ENCODE measurements at places on chromosomes 16 and 17. TPM values are rescaled to one million over a fixed set of nuclear protein-coding genes. Genes with fewer than 3 reads are reported as not detected.
A peak's percentile ranks its signal among the peaks of the same experiment; 100 is the strongest.

GRCh38 chr17:42555122-42555622, 2.4 kb downstream of the HSD17B1 start:
- peaks cover 29% of the 10 kb centered on the region for H3K4me1 ChIP-seq
- H3K36me3 ChIP-seq = no peaks in the 10 kb centered on the region
- H3K4me3 ChIP-seq = peak overlapping the region; percentile 93
- peak overlapping the region; percentile 81 for H3K27ac ChIP-seq
- no peaks in the 10 kb centered on the region for H3K27me3 ChIP-seq

- H3K4me3 ChIP-seq = no peak overlapping the region
- no peaks in the 10 kb centered on the region for H3K27me3 ChIP-seq
Measured at GRCh38 chr16:71572497-71573116, 4.3 kb downstream of the TAT start.

ASPHD1 gene
- not detected for total RNA-seq

DNA sequence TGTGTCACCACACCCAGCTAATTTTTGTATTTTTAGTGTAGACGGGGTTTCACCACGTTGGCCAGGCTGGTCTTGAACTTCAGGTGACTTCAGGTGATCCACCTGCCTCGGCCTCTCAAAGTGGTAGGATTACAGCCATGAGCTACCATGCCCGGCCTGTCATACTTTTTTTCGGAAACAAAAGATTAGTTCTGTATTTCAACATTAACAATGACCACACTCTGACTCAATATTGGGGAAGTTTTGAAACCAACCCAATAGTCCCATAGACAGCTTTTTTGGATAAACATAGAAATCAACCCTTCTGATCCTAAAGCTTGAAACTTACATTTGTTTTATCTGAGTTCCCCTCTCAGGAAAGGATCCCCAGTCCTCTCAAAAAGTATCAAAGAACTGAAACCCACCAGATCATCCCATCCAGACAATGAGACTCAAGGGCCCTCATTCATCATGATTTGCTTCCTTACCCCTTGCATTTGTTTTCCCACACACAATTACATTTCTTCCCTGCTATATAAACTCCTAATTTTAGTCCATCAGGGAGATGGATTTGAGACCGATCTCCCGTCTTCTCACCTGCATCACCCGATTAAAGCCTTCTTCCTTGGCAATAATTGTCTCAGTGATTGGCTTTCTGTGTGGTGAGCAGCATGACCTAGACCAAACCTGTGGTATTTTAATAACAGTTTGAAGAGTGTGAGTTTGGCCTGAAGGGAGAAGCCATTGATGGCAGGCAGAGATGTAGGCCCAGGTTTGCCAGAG, 7.2 kb upstream of the AGRP start:
- peaks cover 8% of the 10 kb centered on the region for H3K4me1 ChIP-seq
- H3K27me3 ChIP-seq = no peaks in the 10 kb centered on the region
- no peak overlapping the region for H3K4me3 ChIP-seq
- no peak overlapping the region for H3K27ac ChIP-seq
- no peak for DNase-seq

- no peak overlapping the region for H3K27ac ChIP-seq
- H3K27me3 ChIP-seq = no peaks in the 10 kb centered on the region
- peaks cover 70% of the 10 kb centered on the region for H3K36me3 ChIP-seq
- DNase-seq = no peak
- H3K4me3 ChIP-seq = no peak overlapping the region
Measured at GRCh38 chr16:16141141-16141540, 82.2 kb downstream of the ABCC6 start.

ARHGAP23 gene
- 89.2 TPM for total RNA-seq

- H3K36me3 ChIP-seq = no peaks in the 10 kb centered on the region
- H3K4me1 ChIP-seq = no peaks in the 10 kb centered on the region
- no peak for DNase-seq
- H3K27ac ChIP-seq = no peak overlapping the region
- H3K27me3 ChIP-seq = no peaks in the 10 kb centered on the region
Measured at GRCh38 chr17:320809-321385, 31.7 kb downstream of the RPH3AL start.

CRAMP1 gene
- total RNA-seq = 15.0 TPM

SULT1A1 gene
- 27.2 TPM for total RNA-seq

ATXN7L3 gene
- total RNA-seq = 55.8 TPM

- no peaks in the 10 kb centered on the region for H3K4me1 ChIP-seq
- no peak for DNase-seq
- no peak overlapping the region for H3K27ac ChIP-seq
- H3K4me3 ChIP-seq = no peak overlapping the region
- H3K36me3 ChIP-seq = no peaks in the 10 kb centered on the region
Measured at GRCh38 chr16:61879306-61879705, 156.9 kb downstream of the CDH8 start.

- H3K36me3 ChIP-seq = no peaks in the 10 kb centered on the region
- H3K4me1 ChIP-seq = no peaks in the 10 kb centered on the region
- no peak for DNase-seq
- H3K4me3 ChIP-seq = no peak overlapping the region
- no peaks in the 10 kb centered on the region for H3K27me3 ChIP-seq
Measured at GRCh38 chr16:1261131-1261892, 5.4 kb downstream of the TPSD1 start.

- no peak overlapping the region for H3K27ac ChIP-seq
- peaks cover 30% of the 10 kb centered on the region for H3K4me1 ChIP-seq
- no peaks in the 10 kb centered on the region for H3K27me3 ChIP-seq
- H3K36me3 ChIP-seq = peaks cover 2% of the 10 kb centered on the region
- H3K4me3 ChIP-seq = no peak overlapping the region
- DNase-seq = no peak
Measured at GRCh38 chr17:77449373-77449907, 308.7 kb downstream of the SEC14L1 start.

CD7 gene
- 3.0 TPM for total RNA-seq

- H3K36me3 ChIP-seq = peaks cover 46% of the 10 kb centered on the region
- DNase-seq = no peak
- H3K27me3 ChIP-seq = no peaks in the 10 kb centered on the region
- no peak overlapping the region for H3K4me3 ChIP-seq
Measured at GRCh38 chr16:1538804-1539520, 5.5 kb downstream of the TMEM204 start.

GRCh38 chr16:81808933-81809480, 29.9 kb downstream of the PLCG2 start:
- H3K27me3 ChIP-seq = no peaks in the 10 kb centered on the region
- H3K36me3 ChIP-seq = no peaks in the 10 kb centered on the region
- no peak for DNase-seq
- no peak overlapping the region for H3K27ac ChIP-seq

SLC13A2 gene
- not detected for total RNA-seq

CCL17 gene
- total RNA-seq = not detected

TOX3 gene
- total RNA-seq = not detected

GRCh38 chr17:75921596-75921995, 16.9 kb upstream of the MRPL38 start:
- no peak overlapping the region for H3K4me3 ChIP-seq
- no peaks in the 10 kb centered on the region for H3K4me1 ChIP-seq
- H3K27ac ChIP-seq = no peak overlapping the region
- DNase-seq = no peak

- no peaks in the 10 kb centered on the region for H3K27me3 ChIP-seq
- DNase-seq = no peak
- no peaks in the 10 kb centered on the region for H3K4me1 ChIP-seq
- no peak overlapping the region for H3K4me3 ChIP-seq
- no peaks in the 10 kb centered on the region for H3K36me3 ChIP-seq
Measured at GRCh38 chr16:77531752-77532151, 96.9 kb upstream of the ADAMTS18 start.

- H3K4me1 ChIP-seq = no peaks in the 10 kb centered on the region
- DNase-seq = no peak
Measured at GRCh38 chr17:73359987-73360410, 48.2 kb upstream of the CDC42EP4 start.

DNA sequence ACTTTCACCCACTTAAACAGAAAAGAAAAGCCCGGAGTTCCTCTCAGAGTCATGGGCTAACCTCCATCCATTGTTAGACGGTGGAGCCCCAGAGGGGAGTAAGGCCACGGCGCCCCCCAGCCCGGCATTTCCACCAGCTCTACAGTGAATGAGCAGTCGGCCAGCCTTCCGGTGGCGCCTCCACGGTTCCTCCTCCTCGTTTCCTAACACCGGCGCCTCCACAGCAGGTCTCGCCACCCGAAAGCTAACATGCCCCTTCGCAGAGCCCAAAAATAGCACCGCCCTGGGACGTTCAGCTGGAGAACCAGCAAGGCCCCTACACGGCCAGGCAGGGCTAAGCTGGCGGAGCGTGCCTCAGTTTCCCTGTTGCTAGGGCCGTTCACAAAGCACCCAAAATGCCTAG, 858 bp downstream of the MMD start:
- no peak for DNase-seq
- H3K36me3 ChIP-seq = no peaks in the 10 kb centered on the region
- H3K4me3 ChIP-seq = peak overlapping the region; percentile 86
- H3K4me1 ChIP-seq = peaks cover 22% of the 10 kb centered on the region
- peak overlapping the region; percentile 28 for H3K27ac ChIP-seq

PSMC3IP gene
- 6.6 TPM for total RNA-seq

SEPTIN12 gene
- total RNA-seq = not detected

KRTAP4-6 gene
- total RNA-seq = not detected

DNA sequence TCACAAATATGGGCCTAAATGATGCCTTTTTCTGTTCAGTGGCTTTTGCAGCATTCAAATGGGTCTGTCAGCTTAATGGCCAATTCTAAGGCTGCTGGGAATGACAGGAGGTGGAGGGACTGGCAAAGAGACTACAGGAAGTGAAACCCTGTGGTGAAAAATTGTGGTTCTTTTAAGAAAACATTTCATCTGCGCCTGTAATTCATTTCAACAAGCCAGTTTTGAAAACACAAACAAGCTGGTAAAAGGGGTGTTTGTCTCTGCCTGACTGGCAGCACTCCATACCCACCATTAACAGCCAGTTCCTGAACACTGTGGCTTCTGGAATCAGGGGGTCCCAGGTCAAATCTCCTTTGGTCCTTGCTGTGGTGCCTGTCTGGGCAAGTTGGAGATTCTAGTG, 3.6 kb upstream of the KDM8 start:
- no peak for DNase-seq
- no peak overlapping the region for H3K4me3 ChIP-seq
- no peaks in the 10 kb centered on the region for H3K27me3 ChIP-seq
- H3K4me1 ChIP-seq = peaks cover 3% of the 10 kb centered on the region
- H3K36me3 ChIP-seq = no peaks in the 10 kb centered on the region

HIC1 gene
- total RNA-seq = 53.9 TPM

DNA sequence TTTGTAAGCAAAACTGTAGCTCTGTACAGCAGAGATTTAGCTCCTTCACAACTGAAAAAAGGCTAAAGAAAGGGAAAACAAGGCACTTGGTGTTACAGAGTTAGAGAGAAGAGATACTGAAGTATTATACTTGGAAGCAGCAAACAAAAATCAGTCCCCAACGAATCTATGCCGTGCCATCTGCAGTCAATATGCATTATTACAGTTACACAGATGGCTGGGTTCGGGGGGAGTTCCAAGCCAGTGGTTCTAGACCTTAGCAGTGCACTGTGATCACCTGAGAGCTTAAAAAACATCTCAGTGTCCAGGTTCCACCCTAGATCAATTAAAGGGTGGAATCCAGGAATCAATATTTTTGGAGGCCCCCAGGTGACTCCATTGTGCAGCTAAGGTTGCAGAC, 489.9 kb downstream of the SHISA9 start:
- no peak overlapping the region for H3K4me3 ChIP-seq
- H3K4me1 ChIP-seq = no peaks in the 10 kb centered on the region
- DNase-seq = no peak
- no peaks in the 10 kb centered on the region for H3K27me3 ChIP-seq
- H3K27ac ChIP-seq = no peak overlapping the region
- H3K36me3 ChIP-seq = no peaks in the 10 kb centered on the region

DNA sequence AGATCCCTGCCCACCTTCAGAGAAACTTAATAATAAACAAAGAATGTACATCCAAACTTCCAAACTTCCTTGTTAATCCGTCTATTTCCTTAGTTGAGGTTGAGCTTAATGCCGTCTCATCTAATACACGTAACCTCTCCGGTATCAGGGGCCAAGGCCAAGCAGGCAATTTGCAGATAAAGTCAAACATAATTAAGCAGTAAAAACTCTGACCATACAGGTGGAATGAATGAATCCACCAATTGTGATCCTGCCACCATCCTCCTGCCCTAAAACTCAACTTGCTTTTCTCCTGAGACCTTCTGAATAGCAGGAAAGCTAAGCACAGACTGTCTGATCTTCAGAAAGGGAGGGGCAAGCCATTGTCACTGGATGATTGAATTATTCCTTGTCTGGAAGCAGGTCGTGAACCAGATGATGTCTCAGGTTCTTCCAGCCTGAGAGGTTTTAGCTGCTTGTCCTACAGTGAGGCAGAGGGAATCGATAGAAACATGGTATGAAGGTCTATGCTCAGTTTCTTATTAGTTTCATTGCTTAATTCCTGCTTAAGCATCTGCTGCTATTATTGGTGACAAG, 1111.8 kb upstream of the EEF2KMT start:
- no peaks in the 10 kb centered on the region for H3K36me3 ChIP-seq
- H3K27me3 ChIP-seq = no peaks in the 10 kb centered on the region
- H3K27ac ChIP-seq = no peak overlapping the region
- no peak for DNase-seq

- no peaks in the 10 kb centered on the region for H3K27me3 ChIP-seq
- no peaks in the 10 kb centered on the region for H3K36me3 ChIP-seq
- no peak overlapping the region for H3K4me3 ChIP-seq
- H3K4me1 ChIP-seq = no peaks in the 10 kb centered on the region
- DNase-seq = no peak
Measured at GRCh38 chr17:45976755-45977505, 22.1 kb upstream of the STH start.

DNA sequence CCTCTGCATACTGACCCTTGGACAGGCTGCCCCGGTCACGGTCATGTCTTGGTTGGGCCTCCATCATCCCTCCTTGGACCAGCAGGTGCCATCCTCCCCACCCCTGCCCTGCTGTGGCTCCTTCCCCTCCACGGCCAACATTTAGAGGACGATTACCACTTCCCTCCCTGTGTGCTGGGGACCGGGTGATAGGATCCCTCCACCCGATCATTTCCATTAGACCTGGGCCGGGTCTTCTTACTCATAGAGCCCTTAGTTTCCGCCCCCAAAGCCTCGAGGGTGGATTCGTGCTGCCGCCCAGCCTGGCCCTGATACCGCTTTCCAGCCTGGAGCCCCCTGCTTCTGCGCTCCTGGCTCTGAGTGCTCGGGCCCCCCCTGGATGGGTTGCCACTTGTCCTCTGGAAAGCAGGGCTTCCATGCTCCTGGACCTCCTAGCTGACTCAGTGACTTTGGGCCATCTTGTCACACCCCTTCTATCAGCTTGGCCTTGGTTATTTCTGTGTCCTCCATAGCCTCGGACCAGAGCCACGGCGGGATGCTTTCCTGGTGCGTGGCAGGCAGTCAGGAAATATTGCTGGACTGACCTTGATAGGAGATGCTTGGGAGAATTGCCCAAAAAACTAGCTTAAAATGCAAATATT, 171.4 kb downstream of the SEC14L1 start:
- peaks cover 53% of the 10 kb centered on the region for H3K4me1 ChIP-seq
- no peak overlapping the region for H3K4me3 ChIP-seq
- H3K27me3 ChIP-seq = no peaks in the 10 kb centered on the region
- H3K36me3 ChIP-seq = no peaks in the 10 kb centered on the region
- no peak for DNase-seq
